Head of caudate nucleus (tissue), 42 donors: ENCODE measurements at places on chromosomes 11 and 22.

- no peak for DNase-seq
Measured at GRCh38 chr22:37346505-37346895, 64.2 kb downstream of the CYTH4 start.

DNA sequence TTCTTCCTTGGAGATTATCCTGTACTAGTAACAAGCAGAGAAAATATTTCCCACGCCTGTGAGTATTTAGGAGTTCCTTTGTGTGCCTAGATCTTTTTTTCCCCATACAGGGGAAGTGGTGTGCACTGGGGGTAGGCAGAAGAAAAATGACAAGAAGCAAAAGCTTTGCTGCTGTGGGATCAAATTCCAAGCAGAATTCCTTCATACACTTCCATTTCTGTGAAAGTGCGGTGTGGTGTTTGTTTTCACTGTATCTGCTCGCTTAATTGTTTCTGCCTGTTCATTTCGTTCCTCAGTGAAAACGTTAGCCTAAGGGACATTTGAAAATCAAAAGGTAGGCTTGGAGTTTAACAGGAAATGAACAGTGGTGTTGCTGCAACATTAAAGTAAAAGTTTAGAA, 47.9 kb downstream of the BLID start:
- no peak for DNase-seq

- no peak for DNase-seq
Measured at GRCh38 chr22:37043828-37044538, 7.6 kb upstream of the KCTD17 start.

DNA sequence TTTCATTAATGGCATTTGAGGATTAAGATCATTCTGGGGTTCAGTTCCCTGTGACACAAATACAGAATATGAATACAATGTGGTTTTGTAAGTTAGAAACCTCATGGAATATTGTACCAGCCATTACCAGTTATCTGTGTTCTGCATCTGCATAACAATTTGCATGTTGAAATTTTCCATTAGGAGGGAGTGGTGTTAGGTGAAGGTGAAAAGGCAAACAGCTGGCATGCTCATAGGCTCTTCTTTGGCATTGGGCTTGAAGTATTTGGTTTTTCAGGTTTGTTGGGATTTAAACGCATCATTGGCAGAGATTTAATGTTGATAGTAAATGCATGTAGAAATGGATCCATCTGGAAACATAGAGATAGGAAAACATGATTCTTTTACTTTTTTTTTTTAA, 18.6 kb downstream of the RTN3 start:
- no peak for DNase-seq

DNA sequence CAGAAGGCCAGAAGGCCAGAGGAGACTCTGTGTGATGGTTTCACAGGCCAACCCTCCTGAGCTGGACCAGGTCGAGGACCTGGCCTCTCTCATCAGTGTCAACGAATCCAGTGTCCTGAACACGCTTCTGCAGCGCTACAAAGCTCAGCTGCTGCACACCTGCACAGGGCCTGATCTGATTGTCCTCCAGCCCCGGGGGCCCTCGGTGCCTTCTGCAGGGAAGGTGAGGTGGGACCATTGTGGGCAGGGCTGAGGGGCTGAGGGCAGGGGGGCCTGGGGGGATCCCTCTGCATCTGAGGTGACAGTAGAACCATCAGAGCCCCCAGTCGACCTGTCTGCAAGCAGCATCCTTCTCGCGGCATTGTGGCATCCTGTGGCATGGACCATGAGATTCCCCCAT, 30.3 kb downstream of the MYO18B start:
- DNase-seq: no peak

- DNase-seq: no peak
Measured at GRCh38 chr22:20523086-20523983, 15.9 kb downstream of the MED15 start.

DNA sequence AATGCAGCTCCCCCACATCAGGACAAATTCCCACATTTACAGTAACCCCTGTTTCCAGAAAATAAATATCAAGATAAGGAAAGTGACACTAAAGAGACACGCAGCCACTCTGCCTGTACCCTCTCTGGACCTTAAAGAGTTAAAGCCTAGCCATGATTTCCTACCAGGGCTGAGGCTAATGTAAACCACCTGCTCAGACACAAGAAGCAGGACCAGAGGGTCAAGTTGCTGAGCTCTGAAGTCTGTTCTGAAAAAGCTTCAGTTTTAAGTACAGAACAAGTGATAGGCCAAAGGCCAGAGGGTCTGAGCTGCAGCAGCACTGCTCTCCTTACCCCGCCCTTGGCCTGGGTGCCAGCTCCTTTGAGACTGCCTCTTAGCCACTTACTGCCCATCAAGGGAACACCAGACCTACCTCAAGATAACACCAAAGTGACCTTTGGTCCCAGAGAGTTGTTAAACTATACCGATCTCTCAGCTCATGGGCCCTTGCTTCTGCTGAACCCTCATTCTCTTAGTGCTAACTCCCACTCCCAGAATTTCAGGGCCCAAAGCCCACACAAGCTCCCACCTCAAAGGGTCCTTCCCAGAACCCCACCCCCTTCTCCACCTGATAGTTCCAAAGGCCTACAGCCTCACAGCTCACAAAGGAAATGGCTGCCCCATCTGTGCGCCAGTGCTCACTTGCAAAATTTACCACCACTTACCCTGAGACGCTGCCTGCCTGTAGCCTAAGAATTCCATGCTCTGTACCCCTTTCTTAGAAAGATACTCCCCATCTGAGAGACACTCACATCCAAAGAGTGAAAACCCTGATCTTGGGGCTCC, 40.5 kb downstream of the IL18BP start:
- DNase-seq: no peak

DNA sequence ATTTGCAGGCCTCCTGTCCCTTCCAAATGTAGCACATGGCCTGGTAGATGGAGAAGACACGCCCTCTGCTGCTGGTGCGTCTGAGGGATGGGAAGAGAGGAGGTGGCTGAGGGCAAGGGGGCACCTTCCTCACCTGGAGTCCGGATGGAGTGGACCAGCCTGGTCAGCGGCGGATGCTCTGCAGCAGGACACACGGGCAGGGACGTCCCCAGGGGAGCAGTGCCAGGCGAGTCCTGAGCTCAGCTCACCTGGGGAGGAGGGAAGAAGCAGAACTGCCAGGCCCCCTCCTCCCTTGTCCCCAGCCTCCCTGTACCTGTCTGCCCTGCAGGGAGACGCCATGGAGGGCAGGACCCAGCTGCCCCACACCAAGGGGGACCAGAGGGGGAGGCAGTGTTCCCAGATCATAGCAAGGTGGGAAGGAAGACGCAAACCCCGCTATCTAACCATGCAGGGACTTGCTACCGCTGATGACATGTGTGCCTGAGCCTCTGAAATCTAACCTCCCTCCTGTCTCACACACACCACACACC, 1495.9 kb downstream of the BRD1 start:
- no peak for DNase-seq

DNA sequence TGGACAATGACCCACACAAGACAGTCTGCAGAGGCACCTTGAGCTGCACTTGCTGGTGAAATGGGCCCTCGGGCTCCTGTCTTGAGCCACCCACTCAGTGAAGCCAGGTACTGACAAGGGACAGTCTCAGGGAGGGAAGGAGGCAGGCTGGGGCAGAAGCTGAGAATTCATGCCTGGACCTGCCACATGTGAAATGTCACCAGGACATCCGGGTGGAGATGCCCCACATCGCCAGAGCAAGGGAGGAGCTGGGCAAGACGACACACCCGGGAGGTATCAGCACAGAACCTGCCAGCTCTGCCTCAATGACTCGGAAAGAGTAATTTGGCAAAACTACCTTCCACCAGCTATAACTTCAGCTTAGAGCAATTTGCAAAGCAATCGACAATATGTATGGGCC, 23.5 kb downstream of the CPT1A start:
- DNase-seq: no peak

DNA sequence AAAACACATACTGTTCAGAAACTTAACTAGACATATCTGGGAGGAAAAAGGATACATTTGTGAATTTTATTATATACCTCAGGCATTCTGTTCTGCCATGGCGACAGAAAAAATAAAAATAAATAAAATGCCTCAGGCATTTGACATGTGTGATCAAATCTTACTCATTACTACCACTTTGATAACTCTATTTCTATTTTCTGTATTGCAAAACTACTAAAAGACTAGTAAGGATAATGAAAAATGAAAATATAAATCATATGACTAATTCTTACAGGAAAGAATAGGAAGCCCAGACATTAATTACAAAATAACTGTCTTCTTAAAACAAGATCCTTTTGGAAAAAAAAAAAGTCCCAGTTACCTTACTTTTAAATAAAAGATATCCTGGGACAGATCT, 5.3 kb downstream of the PICALM start:
- no peak for DNase-seq

- DNase-seq: no peak
Measured at GRCh38 chr22:42397332-42398249, 34.6 kb downstream of the NFAM1 start.

- DNase-seq: no peak
Measured at GRCh38 chr22:39965748-39966147, 5.6 kb downstream of the TMA7B start.

DNA sequence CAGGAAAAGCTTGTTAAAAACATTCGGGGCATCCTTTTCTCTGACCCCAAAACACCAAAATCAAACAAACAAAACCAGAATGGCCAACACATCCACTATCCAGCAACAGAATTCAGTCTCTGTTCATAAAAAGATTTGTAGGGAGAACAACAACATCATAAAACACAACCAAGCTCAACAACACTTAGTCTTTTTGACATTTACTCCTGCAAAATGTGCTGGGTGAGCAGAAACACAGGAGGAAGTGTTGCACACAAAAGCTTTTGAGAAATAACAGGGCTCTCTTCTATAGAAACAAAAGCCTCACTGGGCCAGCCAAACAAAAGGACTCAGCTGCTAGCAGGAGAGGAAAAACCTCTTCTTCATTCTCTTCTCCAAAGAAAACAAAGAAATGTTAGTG, 736.0 kb upstream of the CCDC90B start:
- peak; percentile 2 for DNase-seq

DNA sequence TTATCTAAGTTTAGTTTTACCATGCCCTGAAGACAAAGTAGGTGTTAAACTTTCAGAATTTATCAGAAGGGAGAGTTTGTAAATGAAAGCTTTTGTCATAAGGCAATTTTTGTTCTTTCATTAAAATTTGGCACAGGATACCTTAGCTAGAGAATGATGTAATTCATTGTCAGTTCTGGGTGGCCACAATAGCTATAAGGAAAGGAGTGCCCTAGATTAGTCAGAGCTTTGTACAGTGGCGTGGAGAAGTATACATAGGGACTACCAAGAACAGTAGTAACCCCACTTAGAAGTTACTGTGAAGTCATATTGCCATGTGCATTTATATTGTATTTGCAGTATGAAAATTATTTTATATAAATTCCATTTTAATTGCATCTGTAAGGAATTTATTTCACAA, 126.3 kb upstream of the CARD18 start:
- no peak for DNase-seq

DNA sequence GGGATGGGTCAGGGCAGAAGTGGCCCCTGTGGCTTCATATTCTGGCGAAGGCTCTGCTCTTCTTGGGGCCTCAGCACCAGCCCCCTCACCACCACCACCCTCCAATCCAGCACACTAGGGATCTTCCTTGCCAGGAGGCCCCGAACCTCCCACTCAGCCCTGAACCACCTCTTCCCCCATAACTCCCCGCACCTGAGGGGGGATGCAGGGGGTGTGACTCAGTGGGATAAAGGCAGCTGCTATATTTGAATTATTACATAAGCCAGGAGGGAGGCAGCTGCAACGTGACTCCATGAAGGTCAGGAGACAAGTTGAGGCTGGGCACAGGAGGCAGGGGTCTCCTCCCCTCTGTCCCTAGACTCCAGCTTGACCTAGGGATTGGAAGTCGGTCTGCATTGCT, 5.6 kb upstream of the PDE2A start:
- peak; percentile 68 for DNase-seq

- no peak for DNase-seq
Measured at GRCh38 chr11:117546431-117547194, 219.0 kb downstream of the CEP164 start.

DNA sequence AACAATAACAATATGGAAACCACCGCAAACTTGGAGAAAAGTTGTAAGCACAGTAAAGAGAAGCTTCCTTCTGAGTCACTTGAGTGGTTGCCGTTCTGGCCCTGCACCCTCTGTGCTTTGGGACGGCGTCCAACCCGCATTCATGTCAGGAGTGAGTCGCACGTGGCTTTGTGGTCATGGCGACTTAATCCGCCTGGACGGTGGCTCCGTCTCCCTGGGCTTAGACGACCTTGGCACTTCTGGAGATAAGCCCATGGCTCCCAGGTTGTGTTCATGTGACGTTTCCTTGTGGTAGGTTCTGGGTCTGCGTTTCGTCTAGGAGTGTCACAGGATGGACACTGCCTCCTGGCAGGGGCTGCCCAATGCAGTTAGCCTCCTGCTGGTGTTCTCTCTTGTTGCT, 40.5 kb downstream of the TPCN2 start:
- DNase-seq: no peak

GRCh38 chr11:36425561-36426081, 84.5 kb downstream of the TRAF6 start:
- DNase-seq: no peak

- no peak for DNase-seq
Measured at GRCh38 chr11:128513915-128514681, 73.3 kb downstream of the ETS1 start.

GRCh38 chr22:32744176-32744959, 57.1 kb upstream of the TIMP3 start:
- DNase-seq: no peak

DNA sequence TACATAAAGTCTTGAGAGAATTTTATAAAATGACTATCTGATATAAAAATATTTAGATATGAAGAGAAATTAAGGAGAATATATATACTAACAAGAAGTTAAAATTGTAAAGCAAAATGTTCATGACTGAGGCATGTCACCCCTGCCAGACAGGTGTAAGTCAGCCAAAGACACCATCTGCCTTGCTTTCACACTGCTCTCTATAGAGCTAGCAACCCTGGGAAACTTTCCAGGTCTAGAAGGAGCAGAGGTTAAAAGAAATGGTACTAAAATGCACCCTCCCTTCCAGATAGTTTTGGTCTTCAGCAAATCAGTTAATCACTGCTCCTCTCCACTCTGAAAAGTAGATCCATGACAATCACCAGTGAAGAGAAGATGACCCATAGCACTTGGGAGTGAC, 16.5 kb downstream of the PPP2R1B start:
- DNase-seq: no peak
